Activated T-helper 1 cell treated with anti-CD3 and anti-CD28 coated beads, Interleukin-12 subunit alpha, Interleukin-12 subunit beta, Interleukin-2, Interleukin-4 antibody, amounts not matched to agents 30 ng/mL and 10 ng/mL and 1 ng/mL, durations not matched to agents 14 hours and 24 hours and 36 hours (primary cell): ENCODE measurements at places on chromosomes 2 and 18. TPM values are rescaled to one million over a fixed set of nuclear protein-coding genes. Genes with fewer than 3 reads are reported as not detected.

SEC11C gene
- total RNA-seq: 147 and 148 TPM in 2 replicates

DNA sequence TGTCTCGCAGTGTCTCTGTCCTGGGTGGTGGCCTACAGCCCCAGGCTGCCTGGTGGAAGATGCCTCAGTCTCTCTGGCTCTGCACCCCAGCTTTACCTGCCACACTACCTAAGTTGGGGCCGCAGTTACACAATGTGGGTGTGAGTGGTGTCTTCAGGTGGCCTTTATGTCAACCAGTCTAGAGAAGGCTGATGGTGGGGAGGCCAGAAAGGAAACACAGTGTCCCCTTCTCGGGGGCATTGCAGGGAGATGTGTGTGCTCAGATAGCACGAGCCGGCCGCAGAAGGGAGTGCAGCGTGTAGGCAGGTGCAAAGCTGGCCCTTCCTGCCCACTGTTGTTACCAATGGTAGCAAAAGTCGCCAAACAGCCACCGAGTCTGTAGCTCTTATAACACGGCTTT lies 216.1 kb downstream of the SH3RF3 start:
- H3K27ac ChIP-seq: no peak overlapping the region
- H3K4me3 ChIP-seq: no peak overlapping the region
- no peaks in the 10 kb centered on the region for H3K36me3 ChIP-seq
- no peak for DNase-seq
- H3K27me3 ChIP-seq: peaks cover 23% of the 10 kb centered on the region
- peaks cover 32% of the 10 kb centered on the region for H3K4me1 ChIP-seq

GRCh38 chr2:202542142-202542541 lies 92.6 kb upstream of the FAM117B start:
- no peak overlapping the region for H3K27ac ChIP-seq
- no peaks in the 10 kb centered on the region for H3K27me3 ChIP-seq

DNA sequence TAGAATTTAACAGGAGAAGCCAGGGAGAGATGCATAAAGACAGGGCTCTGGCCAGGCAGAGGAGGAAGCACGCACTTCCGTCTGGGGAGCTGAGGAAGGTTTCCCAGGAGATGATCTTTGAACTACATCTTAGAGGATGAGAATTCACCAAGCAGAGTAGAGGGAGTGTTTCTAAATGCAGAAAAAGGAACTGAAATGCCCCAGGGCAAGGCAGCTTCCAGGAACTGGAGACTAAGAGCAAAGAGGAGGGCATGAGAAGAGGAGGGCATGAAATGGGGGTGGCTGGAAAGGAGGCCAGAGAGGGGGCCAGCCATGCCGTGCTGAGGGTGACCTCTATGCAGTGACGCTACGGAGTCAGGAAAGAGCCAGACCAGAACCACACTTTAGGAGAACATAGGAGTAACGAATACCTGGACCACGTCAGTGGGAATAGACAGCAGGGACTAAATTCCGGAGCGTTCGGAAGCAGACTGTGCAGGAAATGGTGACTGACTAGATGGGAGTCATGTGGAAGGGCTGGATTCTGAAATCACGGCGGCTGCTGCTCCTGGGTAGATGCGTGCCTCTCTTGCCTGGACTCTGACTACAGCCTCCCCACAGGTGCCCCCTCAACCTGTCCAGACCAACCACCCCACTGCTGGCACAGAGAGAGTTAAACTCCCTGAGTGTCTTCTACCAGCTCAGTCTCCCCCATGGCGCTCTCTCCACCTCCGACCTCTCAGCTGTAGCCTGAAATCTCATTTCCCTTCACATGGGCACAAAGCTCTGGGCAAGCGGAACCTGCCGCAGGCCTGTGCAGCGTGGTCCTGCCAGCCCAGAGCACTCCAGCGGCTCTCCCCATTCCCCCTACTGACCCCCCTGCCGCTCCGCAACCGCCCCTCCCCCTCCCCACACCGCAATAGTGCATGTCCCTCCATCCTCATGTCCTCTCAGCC lies 87.0 kb upstream of the RTN4 start:
- peaks cover 2% of the 10 kb centered on the region for H3K27me3 ChIP-seq
- no peak overlapping the region for H3K27ac ChIP-seq
- H3K4me1 ChIP-seq: peaks cover 39% of the 10 kb centered on the region
- DNase-seq: no peak
- no peak overlapping the region for H3K4me3 ChIP-seq
- H3K36me3 ChIP-seq: peaks cover 5% of the 10 kb centered on the region

- DNase-seq: no peak
- H3K4me3 ChIP-seq: no peak overlapping the region
- H3K36me3 ChIP-seq: no peaks in the 10 kb centered on the region
- no peak overlapping the region for H3K27ac ChIP-seq
- no peaks in the 10 kb centered on the region for H3K4me1 ChIP-seq
- no peaks in the 10 kb centered on the region for H3K27me3 ChIP-seq
Measured at GRCh38 chr2:71807581-71808451, 339.8 kb downstream of the CYP26B1 start.

GRCh38 chr2:36458106-36458505 lies 102.5 kb downstream of the CRIM1 start:
- H3K36me3 ChIP-seq: no peaks in the 10 kb centered on the region
- H3K4me1 ChIP-seq: no peaks in the 10 kb centered on the region
- H3K27me3 ChIP-seq: peaks cover 2% of the 10 kb centered on the region
- no peak overlapping the region for H3K4me3 ChIP-seq

- H3K27me3 ChIP-seq: no peaks in the 10 kb centered on the region
- DNase-seq: no peak
- H3K4me1 ChIP-seq: no peaks in the 10 kb centered on the region
- no peak overlapping the region for H3K4me3 ChIP-seq
- H3K36me3 ChIP-seq: no peaks in the 10 kb centered on the region
- no peak overlapping the region for H3K27ac ChIP-seq
Measured at GRCh38 chr18:56221195-56222065, 417.0 kb downstream of the TXNL1 start.

DNA sequence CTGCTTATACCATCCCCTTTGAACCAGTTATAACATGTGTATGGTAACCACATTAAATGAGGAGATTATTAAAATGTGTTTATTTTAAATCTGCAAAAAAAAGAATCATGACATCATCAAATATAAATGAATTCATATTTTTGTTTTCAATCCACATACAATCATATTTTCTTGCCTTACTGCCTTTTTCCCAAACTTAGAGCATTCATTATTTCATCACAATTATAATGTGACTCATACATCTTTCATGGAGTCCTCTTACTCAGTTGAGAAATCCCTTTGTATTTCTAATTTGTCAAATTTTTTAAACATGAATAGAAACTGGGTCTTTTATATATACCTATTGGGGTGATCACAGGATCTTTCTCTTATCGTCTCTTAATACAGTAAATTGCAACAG lies 909.6 kb downstream of the DSC3 start:
- H3K27me3 ChIP-seq: no peaks in the 10 kb centered on the region
- no peak overlapping the region for H3K27ac ChIP-seq
- no peaks in the 10 kb centered on the region for H3K4me1 ChIP-seq
- H3K4me3 ChIP-seq: no peak overlapping the region
